ENCODE measurements at places on chromosomes 6 and 20. TPM values are rescaled to one million over a fixed set of nuclear protein-coding genes. Genes with fewer than 3 reads are reported as not detected.

The LY86 gene
- total RNA-seq: 1.5 TPM

The UBD gene
- total RNA-seq: 2.0 TPM

The FERMT1 gene
- 9.0 TPM for total RNA-seq

The NXT1 gene
- 39.2 TPM for total RNA-seq

The SASH1 gene
- total RNA-seq: 34.3 TPM

The SNTA1 gene
- 25.4 TPM for total RNA-seq

DNA sequence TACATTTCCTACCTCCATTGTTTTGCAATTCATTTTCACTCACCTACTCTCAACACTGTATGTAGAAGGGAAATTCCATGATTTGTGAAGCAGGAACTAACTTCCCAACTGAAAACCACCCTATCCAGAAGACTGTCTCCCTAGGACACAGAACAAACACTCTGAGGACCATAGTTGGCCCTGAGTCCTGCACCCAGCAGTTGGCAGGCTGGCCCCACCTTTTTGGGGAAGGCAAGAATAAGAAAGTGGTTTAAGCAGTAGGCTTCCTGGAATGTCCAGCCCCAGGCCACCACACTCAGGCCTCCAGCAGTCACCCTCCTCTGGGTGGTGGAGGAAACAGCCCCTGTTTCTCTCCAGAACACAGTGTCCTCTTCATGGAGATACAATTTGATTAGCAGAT is 258.8 kb downstream of the ARHGAP18 start:
- DNase-seq: no peak

DNA sequence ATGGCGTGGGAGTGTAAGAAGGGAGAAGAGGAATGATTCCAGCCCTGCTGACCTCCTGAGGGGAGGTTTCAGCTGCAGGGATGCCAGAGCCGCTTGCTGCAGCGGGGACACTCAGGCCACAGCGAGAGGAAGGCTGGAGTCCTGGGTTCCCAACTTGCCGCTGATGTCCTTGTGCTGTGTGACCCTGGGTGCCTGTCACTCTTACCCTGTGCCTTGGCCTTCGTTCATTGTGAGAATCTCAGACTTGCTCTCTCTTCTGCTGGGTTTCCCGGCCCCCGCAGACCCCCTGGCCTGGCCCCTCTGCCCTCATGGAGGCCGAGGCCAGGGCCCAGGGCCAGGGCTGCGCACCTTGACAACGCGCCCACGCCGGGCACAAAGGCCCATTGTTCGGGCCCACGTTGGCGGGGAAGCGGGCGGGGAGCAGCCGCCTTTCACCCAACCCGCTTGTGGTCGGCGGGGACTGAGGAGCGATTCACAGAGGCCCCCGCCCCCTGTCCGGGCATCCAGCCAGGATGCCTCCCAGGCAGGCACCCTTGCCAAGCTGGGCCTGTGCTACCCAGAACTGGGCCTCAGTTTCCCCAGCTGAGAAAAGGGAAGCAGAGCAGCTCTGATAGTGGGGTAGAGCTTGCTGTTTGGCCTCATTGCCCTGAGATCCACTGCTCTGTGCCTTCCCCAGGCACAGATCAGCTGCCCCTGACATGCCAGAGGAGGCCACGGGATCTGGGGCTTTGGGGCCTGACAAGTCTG is 52.4 kb downstream of the CEBPB start:
- DNase-seq: peak; percentile 44

DNA sequence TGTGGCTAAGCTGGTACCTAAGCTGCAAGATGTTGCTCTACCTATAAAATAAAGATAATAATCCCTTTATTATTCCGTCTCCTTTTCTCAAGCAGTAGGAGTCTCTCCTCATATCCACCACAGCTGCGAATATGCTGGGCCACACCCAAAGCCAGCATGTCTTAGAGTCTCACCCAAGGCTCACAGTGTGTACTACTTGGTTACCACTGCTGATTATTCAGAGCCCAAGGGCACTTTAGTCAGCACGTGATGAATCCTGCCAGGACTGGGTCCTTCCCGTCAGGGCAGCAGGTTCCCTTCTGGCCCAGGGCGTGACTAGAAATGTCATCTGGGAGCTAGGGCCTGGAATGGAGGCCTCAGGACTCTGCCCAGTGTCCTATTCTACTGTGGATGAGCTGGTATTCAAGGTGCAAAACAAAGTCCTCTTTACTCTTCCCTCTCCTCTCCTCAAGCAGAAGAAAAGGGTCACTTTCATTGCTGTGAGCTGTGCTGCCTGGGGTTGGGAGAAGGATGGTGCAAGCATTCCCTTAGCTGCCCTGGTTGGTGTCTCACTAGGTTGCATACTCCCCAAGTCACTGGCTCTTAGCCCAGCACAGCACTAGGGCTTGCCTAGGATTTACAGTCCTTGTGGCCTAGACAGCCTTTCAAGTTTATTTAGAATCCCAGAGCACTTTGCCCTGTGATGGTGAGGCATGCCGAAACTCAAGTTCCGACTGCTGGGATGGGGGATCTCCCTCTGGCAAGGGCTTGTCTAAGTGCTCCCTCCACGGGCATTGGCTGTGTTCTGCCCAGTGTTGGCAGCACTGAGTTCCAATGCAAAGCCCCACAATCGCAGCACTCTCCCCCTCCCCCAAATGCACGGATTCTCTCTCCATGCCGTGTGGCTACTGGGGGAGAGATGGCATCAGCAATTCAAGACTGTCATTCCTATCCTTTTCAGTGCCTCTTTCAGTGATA is 320.2 kb downstream of the BTBD9 start:
- DNase-seq: no peak

DNA sequence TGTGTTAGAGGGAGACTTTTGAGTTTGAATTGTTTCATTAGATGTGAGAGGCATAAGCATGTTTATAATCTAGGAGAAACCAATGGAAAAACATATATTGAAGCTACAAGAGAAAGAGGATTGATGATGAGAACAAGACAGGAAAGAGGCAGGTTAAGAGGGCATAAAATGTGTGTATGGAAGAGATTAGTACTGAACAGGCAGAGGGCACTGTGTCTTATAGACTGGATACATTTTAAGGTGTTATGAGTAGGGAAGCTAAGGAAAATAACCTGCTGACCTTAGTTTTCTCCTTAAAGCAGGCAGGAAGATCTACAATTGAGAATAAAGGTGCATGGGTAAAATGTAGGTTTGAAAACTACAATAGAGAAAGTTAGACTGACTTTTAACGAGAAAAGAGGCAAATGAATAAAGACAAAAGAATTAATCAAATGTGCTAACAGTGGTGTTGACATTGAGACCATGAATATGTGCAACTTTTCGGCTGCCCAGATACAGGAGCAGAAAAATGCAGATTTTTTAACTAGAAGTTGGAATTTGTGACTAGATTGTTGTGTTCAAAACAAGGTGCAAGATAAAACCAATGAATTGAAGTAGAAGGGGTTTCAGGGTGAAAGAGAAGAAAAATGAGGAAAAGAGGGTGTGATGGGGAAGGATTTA is 846.3 kb downstream of the HACE1 start:
- no peak for DNase-seq

DNA sequence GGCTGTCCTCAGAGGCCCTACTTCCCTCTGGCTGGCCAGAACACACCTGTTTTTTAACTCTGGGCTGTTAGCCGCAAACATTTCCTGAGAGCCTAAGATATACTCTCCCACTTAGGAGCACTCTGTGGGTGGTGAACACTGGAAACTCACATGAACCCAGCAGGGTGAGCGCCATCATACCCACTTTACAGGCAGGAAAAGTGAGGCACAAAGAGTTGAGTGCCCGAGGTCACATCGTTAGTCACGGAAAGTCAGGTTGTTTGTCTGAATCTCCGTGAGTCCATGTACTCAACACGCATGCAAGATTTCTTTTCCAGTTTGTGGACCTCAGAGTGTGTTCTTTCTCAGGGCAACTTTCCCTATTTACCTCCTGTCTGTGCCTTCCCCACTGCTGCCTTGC is 1.9 kb downstream of the BAK1 start:
- no peak for DNase-seq

DNA sequence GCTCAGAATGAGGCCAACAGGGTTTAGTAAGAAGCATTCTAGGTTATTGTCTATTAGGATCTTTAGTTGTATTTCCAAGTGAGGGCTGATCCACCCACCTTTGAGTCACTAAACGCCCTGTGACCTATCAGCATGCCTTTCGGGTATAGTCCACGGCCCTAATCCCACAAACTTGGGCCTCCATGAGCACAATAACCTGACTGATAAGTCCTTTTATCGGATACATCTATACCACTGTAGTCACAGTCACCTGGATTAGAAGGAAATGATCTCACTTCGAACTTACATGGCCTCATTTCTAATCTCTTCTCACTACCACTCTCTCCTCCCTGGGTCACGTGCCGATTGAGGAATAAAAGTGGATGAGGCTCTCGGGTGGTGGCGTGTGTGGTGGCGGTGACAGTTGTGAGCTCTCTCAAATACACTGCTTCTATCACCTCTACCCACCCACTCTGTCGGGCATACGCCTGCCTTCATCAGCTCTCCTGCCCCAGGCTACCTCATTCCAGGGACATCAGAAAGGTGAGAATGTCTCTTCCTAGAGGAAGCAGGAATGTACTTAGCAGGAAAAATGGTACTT is 65.2 kb downstream of the TRAM2 start:
- no peak for DNase-seq

- DNase-seq: no peak
Measured at GRCh38 chr20:32777177-32777956, 15.2 kb downstream of the DNMT3B start.

DNA sequence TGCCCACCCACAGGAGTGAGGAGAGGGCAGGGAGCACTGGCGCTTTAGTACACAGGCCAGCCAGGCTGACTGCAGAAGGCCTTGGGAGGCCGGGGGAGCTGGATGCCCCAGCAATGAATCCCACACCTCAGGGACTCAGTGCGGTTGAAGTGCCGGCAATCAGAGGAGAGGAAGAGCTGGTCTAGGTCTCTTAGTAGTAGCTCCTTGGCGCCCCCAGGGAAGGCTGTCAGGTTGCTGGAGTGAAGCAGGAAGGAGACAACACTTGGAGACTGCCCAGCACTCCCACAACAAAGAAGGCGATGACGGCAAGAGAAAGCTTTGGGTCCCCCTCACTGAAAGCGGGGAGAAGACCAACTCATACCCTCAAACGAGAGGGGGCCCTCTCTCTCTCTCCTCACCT is 8.3 kb upstream of the TNXB start:
- no peak for DNase-seq

DNA sequence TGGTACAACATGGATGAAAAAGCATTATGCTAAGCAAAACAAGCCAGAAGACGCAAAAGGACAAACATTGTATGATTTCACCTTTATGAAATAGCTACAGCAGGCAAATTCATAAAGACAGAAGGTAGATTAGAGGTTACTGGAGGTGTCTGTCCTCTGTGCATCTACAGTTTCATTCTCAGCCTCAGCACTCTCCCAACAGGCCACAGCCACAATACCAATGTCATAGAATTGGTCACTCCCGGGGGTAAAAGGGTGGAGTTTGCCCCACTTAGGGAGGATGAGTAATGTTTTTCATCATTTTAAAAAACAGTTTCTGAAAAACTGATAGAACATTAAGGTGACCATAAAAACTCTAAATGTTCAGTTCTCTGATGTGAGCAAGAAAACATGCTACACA is 17.2 kb upstream of the TMX4 start:
- no peak for DNase-seq

DNA sequence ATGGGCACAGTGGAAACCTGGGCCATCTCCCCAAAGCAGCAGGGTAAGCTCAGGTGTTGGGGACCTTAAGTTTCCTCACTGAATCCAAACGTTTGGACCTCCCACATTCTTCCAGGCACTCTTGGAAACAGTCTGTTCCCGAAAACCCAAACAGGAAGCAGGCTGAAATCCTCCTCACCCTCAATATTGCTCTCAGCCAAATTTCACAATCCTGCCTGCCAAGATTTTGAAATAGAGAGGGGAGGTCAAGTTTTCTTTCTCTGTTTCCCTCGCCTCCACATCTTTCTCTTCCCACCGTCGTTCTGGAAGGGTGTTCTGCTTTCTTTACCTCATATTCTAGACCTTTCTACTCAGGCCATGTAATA is 392.0 kb upstream of the SASH1 start:
- DNase-seq: peak; percentile 4

- no peak for DNase-seq
Measured at GRCh38 chr6:14910692-14911547, 334.9 kb upstream of the JARID2 start.

- no peak for DNase-seq
Measured at GRCh38 chr6:12060780-12061609, 48.9 kb downstream of the HIVEP1 start.

GRCh38 chr6:165579151-165579550 is 83.9 kb downstream of the PDE10A start:
- no peak for DNase-seq

- DNase-seq: no peak
Measured at GRCh38 chr20:33250666-33251065, 14.9 kb downstream of the BPIFA1 start.

GRCh38 chr20:58039274-58040092 is 189.0 kb downstream of the ANKRD60 start:
- DNase-seq: no peak

- peak; percentile 68 for DNase-seq
Measured at GRCh38 chr20:47785854-47786764, 828 bp upstream of the SULF2 start.

- DNase-seq: no peak
Measured at GRCh38 chr6:18306977-18307376, 42.6 kb upstream of the DEK start.

DNA sequence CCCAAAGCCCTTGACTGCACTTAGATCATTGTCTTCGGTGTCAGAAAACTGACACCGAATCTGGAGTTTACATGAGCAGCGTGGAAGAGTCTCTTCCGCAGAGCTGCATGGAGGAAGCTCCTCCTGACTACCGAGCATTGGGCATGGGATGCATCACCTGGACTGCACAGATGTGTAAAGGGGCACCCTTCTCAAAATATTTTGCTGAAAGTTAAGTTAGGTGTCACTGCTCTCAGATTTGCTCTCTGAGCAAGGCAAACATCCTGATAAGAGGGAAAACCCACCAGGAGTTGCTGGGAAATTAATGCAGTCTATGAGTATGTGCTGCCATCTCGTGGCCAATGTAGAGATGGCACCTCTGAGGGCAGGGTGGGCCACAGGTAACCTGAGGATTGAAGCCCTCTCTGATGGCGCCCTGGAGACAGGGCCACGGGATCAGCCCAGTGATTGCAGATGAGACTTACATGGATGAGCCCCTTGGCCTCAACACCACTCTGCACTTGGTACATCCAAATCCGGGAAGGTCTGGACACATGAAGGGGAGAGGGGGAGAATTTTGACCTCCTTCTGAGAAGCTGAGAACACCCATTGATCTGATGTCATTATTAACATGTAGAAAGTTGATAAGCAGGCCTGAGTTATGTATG is 129.9 kb downstream of the LPA start:
- DNase-seq: peak; percentile 40

DNA sequence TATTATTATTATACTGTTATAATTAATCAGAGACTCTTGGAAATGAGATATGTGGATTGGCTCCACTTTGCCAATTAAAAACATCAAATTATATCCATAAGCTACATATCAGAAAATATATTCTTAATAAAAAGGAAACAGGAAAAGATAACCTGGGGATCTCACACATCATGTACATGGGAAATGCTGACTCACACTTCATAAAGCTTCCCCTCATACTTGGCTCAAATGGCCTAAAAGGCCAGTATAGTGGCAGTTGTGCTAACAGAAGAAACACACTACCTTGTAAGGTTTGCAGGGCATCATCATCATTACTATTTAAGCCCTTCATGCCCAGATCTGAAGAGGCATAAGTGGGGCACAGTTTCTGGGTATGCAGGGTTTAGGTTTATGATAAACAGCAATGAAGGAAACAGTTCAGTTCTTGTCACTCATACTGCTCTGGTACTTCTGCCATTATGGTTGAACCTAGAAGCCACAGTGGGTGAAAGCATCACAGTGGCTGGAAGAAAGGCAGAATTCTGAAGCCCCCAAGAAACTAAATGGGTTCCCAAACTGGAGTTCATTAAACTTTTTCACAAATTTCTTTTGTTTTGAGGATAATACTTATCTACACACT is 60.6 kb downstream of the BTBD9 start:
- no peak for DNase-seq

- DNase-seq: no peak
Measured at GRCh38 chr6:146315381-146316174, 228.1 kb upstream of the RAB32 start.

Measured in prostate gland (tissue), 2 donors.